Stimulated activated CD4-positive, alpha-beta T cell treated with anti-CD3 and anti-CD28 coated beads, TNF-alpha, amount 100 ng/mL, for 4 hours (primary cell): ENCODE measurements at places on chromosomes 7 and 10.

DNA sequence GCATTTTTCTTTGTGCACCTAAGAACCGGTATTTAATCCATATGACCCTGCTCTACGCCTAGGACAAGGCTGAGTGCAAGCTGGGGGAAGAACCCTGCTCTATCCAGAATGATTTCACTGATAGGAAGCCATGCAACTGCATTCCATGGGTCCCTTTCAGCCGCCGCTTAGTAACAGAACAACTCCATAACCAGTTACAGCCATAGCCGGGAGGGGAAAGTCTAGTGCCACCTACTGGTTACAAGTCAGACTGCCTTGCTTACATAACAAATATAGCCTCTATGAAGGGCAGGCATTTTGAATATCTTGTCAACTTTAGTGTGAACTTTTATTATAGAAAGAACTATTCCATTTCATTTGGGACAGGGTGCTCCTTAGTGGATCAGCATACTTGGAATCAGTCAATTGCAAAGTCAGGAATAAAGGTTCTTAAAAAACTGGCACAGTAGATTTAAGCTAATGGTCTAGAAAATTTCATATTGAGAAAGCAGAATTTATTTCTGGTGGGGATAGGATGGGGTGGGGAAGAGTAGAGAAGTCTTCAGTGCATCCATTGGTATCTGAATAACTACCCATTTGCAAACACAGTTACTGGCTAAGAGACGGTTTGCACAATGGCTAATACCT, 521.7 kb downstream of the ADRA2A start:
- DNase-seq, result peak; percentile 29

DNA sequence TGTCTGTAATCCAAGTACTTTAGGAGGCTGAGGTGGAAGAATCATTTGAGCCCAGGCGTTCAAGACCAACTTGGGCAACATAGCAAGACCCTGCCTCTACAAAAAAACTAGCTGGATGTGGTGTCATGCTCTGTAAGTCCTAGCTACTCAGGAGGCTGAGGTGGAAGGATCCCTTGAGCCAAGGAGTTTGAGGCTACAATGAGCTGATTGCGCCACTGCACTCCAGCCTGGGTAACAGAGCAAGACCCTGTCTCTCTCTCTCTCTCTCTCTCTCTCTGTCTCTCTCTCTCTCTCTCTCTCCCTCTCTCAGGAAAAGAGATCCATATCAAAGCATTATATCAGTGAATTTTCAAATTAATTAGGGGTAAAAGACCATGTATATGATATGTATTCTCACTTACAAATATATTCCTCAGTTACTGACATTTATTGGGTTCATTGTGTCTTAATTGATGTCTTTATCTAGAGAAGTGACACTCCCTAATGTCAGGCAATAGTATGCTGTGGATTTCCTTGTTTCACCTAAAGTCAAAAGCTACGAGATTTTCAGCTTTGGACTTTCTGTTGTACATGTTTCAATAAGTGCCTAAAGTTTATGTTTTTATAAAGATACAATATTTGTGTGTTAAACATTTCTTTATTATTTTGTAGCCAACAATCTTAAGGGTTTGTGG, 76.7 kb downstream of the SHH start:
- DNase-seq, result no peak

DNA sequence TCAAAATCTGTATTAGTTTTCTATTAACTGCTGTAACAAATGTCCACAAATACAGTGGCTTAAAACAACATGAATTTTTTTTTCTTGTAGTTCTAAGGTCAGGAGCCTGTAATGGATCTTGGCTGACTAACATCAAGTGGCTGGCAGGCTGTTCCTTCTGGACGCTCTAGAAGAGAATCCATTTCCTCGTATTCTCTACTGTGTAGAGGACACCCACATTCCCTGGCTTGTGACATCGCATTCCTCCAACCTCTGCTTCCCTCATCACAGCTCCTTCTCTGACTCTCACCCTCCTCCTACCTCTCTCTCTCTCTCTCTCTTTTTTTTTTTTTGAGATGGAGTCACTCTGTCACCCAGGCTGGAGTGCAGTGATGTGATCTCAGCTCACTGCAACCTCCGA, 4.8 kb upstream of the CALHM1 start:
- DNase-seq, result no peak

GRCh38 chr10:74033702-74034101, 35.8 kb downstream of the VCL start:
- DNase-seq, result no peak

- no peak for DNase-seq
Measured at GRCh38 chr7:24283554-24283896, 465 bp upstream of the NPY start.

DNA sequence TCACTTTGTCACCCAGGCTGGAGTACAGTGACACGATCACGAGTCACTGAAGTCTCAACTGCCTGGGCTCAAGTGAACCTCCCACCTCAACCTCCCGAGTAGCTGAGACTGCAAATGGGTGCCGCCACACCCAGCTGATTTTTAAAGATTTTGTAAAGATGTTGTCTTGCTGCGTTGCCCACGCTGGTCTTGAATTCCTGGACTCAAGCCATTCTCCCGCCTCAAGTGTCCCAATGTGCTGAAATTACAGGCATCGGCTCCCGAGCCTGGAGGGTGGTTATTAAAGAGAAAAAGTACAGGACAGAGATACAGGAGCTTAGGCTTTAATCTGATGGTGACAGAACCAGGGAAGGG, 55.1 kb downstream of the KCTD7 start:
- DNase-seq, result no peak

GRCh38 chr10:62842983-62843382, 26.8 kb upstream of the EGR2 start:
- no peak for DNase-seq

DNA sequence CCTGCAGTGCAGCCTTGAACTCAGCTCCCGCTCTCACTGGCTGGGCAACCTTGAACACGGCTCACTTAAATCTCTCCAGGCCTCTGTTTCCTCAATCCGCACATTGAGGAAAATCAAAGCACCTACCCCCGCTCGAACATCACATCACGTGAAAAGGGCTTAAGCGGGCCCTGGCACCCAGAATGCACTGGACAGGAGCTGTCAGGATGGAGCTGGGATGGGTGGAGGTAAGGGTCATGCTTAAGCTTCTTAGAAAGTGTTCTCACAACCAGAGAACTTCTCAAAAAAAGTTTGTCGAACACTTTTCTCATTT, 55.7 kb upstream of the MGMT start:
- no peak for DNase-seq

DNA sequence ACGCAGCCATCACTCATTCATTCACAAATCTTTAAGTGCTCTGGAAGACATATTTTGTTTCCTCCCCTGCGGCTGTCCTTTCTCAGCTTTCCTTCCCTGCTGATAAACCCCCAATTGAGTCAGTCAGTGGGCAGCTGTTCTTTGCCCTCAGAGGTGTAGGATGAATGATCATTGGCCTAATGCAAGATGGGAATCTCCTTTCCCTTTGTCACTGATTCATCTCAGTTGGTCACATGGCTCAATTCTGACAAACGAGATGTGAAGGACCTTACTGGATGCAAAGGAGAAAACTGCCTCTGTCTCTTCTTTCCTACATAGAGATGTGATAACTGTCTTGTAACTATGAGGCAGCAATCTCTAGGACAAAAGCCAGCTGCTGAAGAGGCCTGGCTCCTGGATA, 44.6 kb downstream of the COL28A1 start:
- DNase-seq, result no peak
